Neural crest cell (in vitro differentiated cells): ENCODE measurements at places on chromosomes 16 and 17.

GRCh38 chr16:72996291-72997062 is 51.5 kb downstream of the ZFHX3 start:
- no peak overlapping the region for H3K27ac ChIP-seq
- H3K36me3 ChIP-seq = peaks cover 4% of the 10 kb centered on the region
- H3K27me3 ChIP-seq = no peaks in the 10 kb centered on the region
- no peak overlapping the region for H3K4me3 ChIP-seq
- no peak for DNase-seq

GRCh38 chr17:75498039-75498725 is 17.2 kb downstream of the CASKIN2 start:
- no peaks in the 10 kb centered on the region for H3K4me1 ChIP-seq
- peak overlapping the region; percentile 50 for H3K27ac ChIP-seq
- peaks cover 3% of the 10 kb centered on the region for H3K36me3 ChIP-seq
- no peak for DNase-seq
- H3K4me3 ChIP-seq = peak overlapping the region; percentile 6
- H3K27me3 ChIP-seq = no peaks in the 10 kb centered on the region

- DNase-seq = peak; percentile 94
- peaks cover 36% of the 10 kb centered on the region for H3K27me3 ChIP-seq
- peak within 1 kb of the TSS; percentile 92 for H3K4me3 ChIP-seq
Observed at GRCh38 chr17:21126645-21127508, at the start of gene DHRS7B. TSS of gene DHRS7B (plus strand) at chr17:21126964. CDS start at chr17:21126972, 8 bp downstream.

DNA sequence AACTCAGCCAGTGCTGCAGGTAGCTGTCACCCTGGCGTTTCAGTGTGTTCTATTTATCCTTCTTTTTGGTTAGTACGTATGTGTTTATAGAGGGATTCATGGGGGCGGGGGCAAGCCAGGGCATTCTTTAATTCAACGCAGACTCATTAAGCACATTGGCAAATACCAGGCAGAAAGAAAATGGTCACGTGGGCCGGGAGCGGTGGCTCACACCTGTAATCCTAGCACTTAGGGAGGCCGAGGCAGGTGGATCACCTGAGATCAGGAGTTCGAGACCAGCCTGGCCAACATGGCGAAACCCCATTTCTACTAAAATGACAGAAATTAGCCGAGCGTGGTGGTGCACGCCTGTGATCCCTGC is 69.1 kb downstream of the HAPSTR1 start:
- peaks cover 11% of the 10 kb centered on the region for H3K4me1 ChIP-seq
- peaks cover 10% of the 10 kb centered on the region for H3K27me3 ChIP-seq
- no peak overlapping the region for H3K4me3 ChIP-seq
- no peak for DNase-seq

GRCh38 chr17:7462474-7463371 is 16.7 kb downstream of the ZBTB4 start:
- DNase-seq = no peak
- peaks cover 2% of the 10 kb centered on the region for H3K36me3 ChIP-seq
- H3K4me3 ChIP-seq = no peak overlapping the region
- peaks cover 17% of the 10 kb centered on the region for H3K4me1 ChIP-seq
